ENCODE measurements at places on chromosomes 2 and 18. TPM values are rescaled to one million over a fixed set of nuclear protein-coding genes. Genes with fewer than 3 reads are reported as not detected.

- peak overlapping the region; percentile 67 for H3K27ac ChIP-seq
- peaks cover 8% of the 10 kb centered on the region for H3K36me3 ChIP-seq
- H3K27me3 ChIP-seq, result no peaks in the 10 kb centered on the region
- H3K4me3 ChIP-seq, result peak overlapping the region; percentile 96
- DNase-seq, result peak; percentile 33
- peaks cover 60% of the 10 kb centered on the region for H3K4me1 ChIP-seq
These were observed 4.5 kb downstream of the CRIM1 start for GRCh38 chr2:36360063-36360462.

DNA sequence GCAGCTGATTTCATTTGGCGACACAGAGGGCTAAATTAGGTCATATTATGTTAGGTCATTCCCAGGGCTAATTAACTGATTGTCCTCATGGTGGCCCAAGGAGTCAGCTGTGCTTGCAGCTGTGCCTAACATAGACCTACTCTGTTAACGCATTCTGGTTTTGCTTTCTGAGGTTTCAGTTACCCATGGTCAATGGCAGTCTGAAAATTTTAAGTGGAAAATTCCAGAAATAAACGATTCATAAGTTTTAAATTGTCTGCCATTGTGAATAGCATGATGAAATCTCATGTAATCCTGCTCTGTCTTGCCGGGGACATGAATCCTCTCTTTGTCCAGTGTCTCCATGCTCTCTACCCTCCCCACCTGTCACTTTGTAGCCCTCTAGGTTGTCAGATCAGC, 168.7 kb downstream of the KCNS3 start:
- no peaks in the 10 kb centered on the region for H3K36me3 ChIP-seq
- DNase-seq, result no peak
- no peaks in the 10 kb centered on the region for H3K27me3 ChIP-seq
- no peaks in the 10 kb centered on the region for H3K4me1 ChIP-seq
- H3K27ac ChIP-seq, result no peak overlapping the region
- H3K4me3 ChIP-seq, result no peak overlapping the region

DNA sequence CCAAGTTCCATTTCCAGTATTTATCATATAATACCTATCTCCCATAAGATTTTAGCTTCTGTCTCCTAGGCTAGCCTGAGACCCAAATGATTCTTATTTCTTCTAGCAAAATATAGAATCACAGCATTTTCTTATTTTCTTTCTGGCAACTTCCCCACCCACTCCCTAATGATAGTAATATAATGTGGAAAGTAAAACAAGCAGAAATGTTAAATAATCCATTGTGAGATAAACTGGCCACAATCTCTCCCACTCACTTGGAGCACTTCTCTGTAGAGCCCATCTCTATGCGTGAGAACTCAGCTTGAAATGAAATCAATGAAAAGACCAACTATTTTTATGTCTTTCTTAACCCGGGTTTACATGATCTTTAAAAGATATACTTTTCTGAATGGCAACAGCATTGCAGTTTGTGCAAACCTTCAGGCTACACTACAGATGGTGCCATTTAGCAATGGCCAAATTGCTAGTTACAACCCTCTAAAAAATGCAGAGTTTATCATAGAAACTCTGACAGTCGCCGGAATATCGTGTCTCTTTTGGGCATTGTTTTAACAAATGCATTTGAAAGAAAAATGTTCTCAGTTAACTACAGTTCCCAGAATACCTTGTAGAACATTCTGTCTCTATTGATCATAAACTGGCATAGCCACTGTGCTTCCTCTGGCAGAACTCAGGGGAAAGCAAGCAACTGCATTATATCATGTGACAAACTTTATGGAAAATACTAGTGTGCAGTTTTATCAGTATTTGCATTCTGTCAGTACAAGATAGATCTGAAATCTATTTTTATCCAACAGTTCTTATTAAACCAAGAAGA, 1407.4 kb upstream of the ZEB2 start:
- no peaks in the 10 kb centered on the region for H3K4me1 ChIP-seq
- H3K4me3 ChIP-seq, result no peak overlapping the region
- no peak for DNase-seq
- H3K36me3 ChIP-seq, result no peaks in the 10 kb centered on the region
- no peaks in the 10 kb centered on the region for H3K27me3 ChIP-seq

Gene SFT2D3
- 4.5 TPM for polyA plus RNA-seq

- no peaks in the 10 kb centered on the region for H3K4me1 ChIP-seq
- no peak overlapping the region for H3K27ac ChIP-seq
- H3K36me3 ChIP-seq, result peaks cover 58% of the 10 kb centered on the region
- H3K4me3 ChIP-seq, result no peak overlapping the region
- no peak for DNase-seq
- H3K27me3 ChIP-seq, result no peaks in the 10 kb centered on the region
These were observed 35.1 kb downstream of the ITGB1BP1 start for GRCh38 chr2:9388199-9388681.

GRCh38 chr2:157931542-157931941, 55.4 kb upstream of the ACVR1 start:
- no peak overlapping the region for H3K4me3 ChIP-seq
- no peaks in the 10 kb centered on the region for H3K36me3 ChIP-seq
- no peaks in the 10 kb centered on the region for H3K27me3 ChIP-seq
- H3K4me1 ChIP-seq, result no peaks in the 10 kb centered on the region

DNA sequence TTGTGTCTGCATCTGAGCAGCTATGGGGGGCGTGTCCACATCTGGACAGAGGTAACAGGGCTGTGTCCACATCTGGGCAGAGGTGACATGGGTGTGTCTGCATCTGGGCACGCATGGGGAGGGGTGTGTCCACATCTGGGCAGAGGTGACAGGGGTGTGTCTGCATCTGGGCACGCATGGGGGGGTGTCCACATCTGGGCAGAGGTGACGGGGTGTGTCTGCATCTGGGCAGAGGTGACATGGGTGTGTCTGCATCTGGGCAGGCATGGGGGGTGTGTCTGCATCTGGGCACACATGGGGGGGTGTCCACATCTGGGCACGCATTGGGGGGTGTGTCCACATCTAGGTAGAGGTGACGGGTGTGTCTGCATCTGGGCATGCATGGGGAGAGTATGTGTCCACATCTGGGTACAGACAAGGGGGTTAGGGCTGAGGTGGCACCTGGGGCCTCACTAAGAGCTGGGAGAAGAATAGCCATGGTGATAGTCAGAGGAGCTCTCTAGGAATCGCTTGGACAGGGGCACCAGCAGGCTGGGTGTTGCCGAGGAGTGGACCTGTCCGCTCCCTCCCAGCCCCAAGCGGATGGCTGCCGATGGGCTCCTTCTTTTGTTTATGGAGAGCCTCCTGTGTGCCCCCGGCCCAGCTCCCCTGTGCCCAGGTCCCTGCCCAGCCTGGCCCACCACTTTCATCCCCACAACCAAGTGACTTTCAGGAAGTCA, 177.8 kb downstream of the EIPR1 start:
- H3K27me3 ChIP-seq, result no peaks in the 10 kb centered on the region
- H3K4me3 ChIP-seq, result no peak overlapping the region
- H3K4me1 ChIP-seq, result no peaks in the 10 kb centered on the region

Gene SAG
- not detected for polyA plus RNA-seq

DNA sequence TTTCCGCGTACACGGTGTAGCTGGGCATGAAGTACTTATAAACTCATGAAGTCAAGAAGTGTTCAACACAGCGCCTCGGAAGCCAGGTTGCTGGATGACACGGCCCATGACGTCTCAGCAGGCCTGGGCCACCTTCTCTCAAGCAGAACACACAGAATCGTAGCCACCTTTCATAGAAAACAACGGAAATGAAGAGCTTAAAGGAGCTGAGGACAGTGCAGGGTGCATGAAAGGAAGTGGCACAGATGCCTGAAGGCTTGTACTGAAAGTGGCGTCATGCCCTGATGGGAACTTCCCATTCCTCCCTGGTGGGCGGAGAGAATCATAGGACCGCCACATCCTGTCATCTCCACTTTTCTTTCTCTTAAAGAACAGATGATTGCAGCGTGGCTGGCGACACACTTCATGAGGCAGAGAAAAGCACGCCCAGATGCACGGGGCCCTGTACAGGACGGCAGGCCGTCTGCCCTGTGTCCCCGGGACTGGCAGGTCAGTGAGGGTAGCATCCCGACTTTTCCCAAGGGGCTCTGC, 31.1 kb downstream of the HDAC4 start:
- no peak overlapping the region for H3K27ac ChIP-seq
- no peaks in the 10 kb centered on the region for H3K4me1 ChIP-seq
- no peaks in the 10 kb centered on the region for H3K27me3 ChIP-seq

GRCh38 chr2:238162846-238163441, 4.2 kb downstream of the ERFE start:
- no peak for DNase-seq
- H3K4me3 ChIP-seq, result no peak overlapping the region
- peaks cover 1% of the 10 kb centered on the region for H3K27me3 ChIP-seq
- no peaks in the 10 kb centered on the region for H3K4me1 ChIP-seq
- no peak overlapping the region for H3K27ac ChIP-seq

- H3K27me3 ChIP-seq, result no peaks in the 10 kb centered on the region
- no peaks in the 10 kb centered on the region for H3K4me1 ChIP-seq
- H3K36me3 ChIP-seq, result no peaks in the 10 kb centered on the region
- H3K27ac ChIP-seq, result no peak overlapping the region
- H3K4me3 ChIP-seq, result no peak overlapping the region
These were observed 304.7 kb downstream of the PTPRM start for GRCh38 chr18:7871560-7872456.

Gene MOCOS
- polyA plus RNA-seq, result 0.18 TPM

Gene IL1B
- polyA plus RNA-seq, result 0.25 TPM

DNA sequence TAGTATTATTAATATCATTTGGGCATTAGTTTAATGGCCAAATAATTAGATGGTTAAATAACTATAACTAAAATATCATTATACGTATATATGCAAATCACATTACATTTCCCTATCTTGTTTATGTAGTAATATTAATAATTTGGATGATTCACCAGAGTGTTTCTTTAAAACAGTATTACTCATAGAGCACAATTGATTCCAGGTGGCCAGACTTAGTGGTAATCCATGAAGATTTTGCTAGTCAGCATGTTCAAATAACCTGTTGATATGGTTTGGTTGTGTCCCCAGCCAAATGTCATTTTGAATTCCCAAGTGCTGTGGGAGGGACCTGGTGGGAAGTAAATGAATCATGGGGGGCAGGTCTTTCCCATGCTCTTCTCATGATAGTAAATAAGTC, 782.3 kb downstream of the LRP1B start:
- H3K36me3 ChIP-seq, result no peaks in the 10 kb centered on the region
- H3K4me3 ChIP-seq, result no peak overlapping the region
- no peaks in the 10 kb centered on the region for H3K27me3 ChIP-seq
- no peak overlapping the region for H3K27ac ChIP-seq

Gene CFAP65
- 0.03 TPM for polyA plus RNA-seq

- H3K27ac ChIP-seq, result no peak overlapping the region
- H3K36me3 ChIP-seq, result no peaks in the 10 kb centered on the region
- no peak for DNase-seq
These were observed 7.6 kb downstream of the PLEKHM3 start for GRCh38 chr2:208017721-208018120.

GRCh38 chr2:30277582-30277981, 46.2 kb downstream of the LBH start:
- no peaks in the 10 kb centered on the region for H3K36me3 ChIP-seq
- DNase-seq, result no peak
- H3K4me3 ChIP-seq, result no peak overlapping the region
- no peak overlapping the region for H3K27ac ChIP-seq

- H3K27me3 ChIP-seq, result no peaks in the 10 kb centered on the region
- H3K36me3 ChIP-seq, result no peaks in the 10 kb centered on the region
- DNase-seq, result no peak
- H3K27ac ChIP-seq, result no peak overlapping the region
- no peak overlapping the region for H3K4me3 ChIP-seq
These were observed 120.4 kb upstream of the TLK1 start for GRCh38 chr2:171281110-171281509.

DNA sequence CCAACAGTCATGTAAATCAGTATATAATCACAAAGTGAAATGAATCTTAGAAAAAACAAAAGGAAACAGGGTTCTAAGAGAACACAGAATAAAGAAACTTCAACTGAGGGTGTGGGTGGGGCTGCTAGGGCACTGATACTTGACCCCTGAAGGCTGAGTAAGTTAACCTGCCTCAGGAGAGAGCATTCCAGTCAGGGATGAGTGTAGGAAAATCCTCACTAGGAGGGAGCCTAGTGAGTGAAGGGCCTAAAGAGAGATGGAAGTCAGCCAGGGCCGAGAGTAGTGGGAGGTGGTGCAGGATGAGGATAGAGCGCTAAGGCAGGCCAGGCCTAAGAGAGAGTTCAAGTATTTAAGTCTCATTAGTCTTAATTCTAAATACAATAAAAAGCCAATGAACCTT, 342.6 kb downstream of the SATB2 start:
- no peaks in the 10 kb centered on the region for H3K36me3 ChIP-seq
- no peak overlapping the region for H3K27ac ChIP-seq
- H3K4me3 ChIP-seq, result no peak overlapping the region
- no peaks in the 10 kb centered on the region for H3K4me1 ChIP-seq
- H3K27me3 ChIP-seq, result no peaks in the 10 kb centered on the region
- no peak for DNase-seq
